Sciatic nerve (tissue), 2 donors: ENCODE measurements at places on chromosomes 3 and 15. TPM values are rescaled to one million over a fixed set of nuclear protein-coding genes. Genes with fewer than 3 reads are reported as not detected.

Gene CILP
- 37.9 TPM for total RNA-seq

DNA sequence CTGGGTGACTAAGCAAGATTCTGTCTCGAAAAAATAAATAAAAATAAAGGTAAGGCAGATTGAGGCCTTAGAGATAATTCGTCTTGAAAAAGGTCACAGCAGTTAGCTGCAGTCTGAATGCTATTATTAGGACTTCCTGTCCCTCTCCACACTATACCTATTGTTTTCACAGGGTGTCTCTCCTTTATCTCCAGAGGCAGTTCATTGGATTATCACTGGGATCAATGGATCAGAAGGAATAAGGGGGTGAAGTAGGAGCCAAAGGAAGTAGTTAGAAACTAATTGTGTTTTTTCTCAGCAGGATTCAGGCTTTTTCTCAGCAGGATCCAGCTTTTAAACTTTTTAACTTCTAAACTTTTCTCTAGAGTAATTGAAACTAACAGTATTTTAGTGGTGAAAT is 326.9 kb downstream of the IL5RA start:
- no peak for DNase-seq

GRCh38 chr3:162770551-162770950 is 1273.9 kb downstream of the OTOL1 start:
- DNase-seq, result no peak

GRCh38 chr3:143396790-143397189 is 277.2 kb downstream of the CHST2 start:
- DNase-seq, result no peak

GRCh38 chr3:62003835-62004234 is 369.5 kb downstream of the FEZF2 start:
- no peak for DNase-seq

DNA sequence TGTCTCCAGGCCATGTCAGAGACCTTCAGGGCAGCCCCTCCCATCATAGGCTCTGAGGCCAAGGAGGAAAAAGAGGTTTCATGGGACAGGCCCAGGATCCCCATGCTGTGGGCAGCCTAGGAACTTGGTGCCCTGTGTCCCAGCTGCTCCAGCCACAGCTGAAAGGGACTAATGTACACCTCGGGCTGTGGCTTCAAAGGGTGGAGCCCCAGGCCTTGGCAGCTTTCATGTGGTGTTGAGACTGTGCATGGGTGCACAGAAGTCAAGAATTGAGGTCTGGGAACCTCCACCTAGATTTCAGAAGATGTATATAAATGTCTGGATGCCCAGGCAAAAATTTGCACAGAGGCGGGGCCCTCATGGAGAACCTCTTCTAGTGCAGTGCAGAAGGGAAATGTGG is 6.6 kb upstream of the SSR3 start:
- DNase-seq, result no peak

DNA sequence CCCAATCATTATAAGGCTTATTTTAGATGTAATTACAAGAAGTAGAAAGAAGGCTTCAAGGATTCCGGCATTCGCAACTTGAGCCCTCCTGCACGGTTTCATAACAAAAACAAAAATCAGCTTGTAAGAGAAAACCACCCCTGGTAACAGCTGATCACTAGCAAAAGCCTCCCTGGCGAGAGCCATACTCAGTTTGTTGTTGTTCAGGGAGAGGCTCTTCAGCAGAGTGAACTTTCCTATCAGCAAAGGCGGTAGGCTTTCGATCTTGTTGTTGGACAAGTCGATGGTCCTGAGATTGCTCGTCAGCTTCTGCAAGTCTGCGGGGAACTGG is 710 bp downstream of the LRRC57 start:
- DNase-seq, result no peak

Gene GOLGA8S
- total RNA-seq, result 1.5 TPM

Gene CPNE9
- total RNA-seq, result not detected

DNA sequence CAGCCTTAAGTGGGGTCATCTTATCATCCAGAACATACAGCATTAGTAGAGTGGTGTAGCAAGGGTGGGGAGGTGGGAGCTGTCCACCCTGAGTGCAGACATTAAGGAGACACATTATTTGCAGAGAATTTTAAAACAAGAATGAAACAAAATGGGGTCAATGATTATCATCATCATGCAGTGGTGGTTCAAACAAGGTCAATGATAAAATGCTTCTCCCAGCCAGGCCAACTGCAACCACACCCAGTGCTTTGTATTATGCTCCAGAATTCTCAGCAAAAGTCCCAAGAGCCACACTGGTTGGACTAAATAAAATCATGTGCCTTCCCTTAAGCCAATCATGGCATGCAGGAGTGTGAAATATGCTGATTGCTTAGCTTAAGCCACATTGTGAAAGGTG is 96.7 kb upstream of the FHIT start:
- no peak for DNase-seq

- no peak for DNase-seq
Observed at GRCh38 chr3:52774901-52775864, 2.2 kb upstream of the ITIH1 start.

DNA sequence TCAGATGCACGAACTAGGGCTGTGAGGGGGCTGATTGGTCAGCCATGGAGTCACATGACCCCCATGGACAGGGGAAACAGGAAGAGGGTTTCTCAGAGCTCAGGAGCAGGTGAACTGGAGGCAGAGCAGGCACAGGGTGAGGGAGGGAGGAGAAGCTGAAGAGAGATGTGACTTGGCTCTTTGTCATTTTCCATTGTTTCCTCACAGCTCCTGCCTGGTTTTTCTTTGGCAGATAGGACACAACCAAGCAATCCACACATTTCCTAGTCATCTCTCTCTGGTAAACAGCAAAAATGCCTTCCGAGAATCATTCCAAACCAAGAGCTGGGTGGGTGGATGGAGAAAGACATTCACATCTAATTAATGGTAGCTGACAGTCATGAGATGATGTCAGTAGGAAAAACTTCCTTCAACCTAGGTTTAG is 43.4 kb upstream of the LMCD1 start:
- no peak for DNase-seq

Gene COX17
- 38.8 TPM for total RNA-seq

Gene MDFIC2
- total RNA-seq, result not detected

- DNase-seq, result no peak
Observed at GRCh38 chr3:50139718-50140423, 15.3 kb upstream of the SEMA3F start.

Gene FRMD4B
- 48.6 TPM for total RNA-seq

Gene PLXND1
- 319 TPM for total RNA-seq

DNA sequence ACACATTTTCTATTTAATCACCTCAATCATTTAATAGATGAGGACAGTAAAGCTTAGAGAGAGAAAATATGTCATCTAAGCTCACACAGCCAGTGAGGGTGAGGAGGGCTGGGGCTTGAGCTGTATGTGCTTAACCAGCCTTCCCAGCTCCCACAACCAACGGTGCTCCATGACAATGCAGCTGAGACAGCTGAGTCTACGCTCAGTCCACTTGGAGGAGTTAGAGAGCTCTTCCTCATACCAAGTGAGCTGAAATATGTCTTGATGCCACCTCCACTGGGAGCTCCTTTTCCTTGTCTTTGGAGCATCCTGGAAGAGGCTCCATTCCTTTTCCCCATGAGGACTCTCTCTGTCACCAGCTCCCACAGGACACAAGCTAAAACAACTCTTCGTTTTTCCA is 9.3 kb downstream of the HOMER2 start:
- DNase-seq, result no peak

- no peak for DNase-seq
Observed at GRCh38 chr3:172688588-172688987, 22.3 kb downstream of the NCEH1 start.

DNA sequence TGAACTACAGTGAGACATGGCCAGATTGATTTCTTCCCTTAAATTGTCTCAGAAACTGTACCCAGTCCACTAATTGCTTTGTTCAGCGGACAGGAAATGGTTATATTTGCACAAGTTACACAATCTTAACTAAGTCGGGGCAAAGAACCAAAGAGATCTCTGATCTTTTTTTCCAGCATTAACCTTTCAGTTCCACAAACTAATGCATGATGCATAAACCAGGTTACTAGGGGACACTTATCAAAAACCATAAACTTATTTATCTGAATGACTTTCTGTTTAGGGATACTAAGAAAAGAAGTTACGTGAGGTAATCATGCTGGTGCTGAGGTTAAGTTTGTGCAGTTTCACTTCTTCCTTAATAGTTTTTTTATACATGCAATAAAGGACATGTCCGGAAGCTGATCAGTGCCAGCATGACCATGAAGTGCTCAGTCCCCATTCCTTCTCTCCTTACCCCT is 22.4 kb downstream of the FNDC3B start:
- no peak for DNase-seq

DNA sequence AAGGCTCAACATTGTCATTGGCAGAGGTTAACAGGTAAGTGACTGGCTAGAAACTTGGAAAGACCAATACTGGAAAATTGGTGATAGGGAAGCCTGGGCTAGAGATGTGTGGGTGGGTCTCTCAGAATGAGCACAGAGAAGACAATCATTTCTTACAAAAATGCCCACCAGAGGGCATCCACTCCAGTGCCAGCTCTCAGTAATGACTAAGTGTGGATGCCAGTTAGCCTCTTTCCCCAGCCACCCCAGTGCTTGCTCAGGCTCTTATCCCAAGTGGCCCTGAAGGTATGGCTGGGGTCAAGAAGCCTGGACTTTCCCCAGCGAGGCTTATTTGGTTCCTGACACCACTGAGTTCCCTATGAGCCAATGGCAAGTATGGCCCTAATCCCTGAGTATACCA is 115.9 kb upstream of the ST8SIA2 start:
- no peak for DNase-seq

DNA sequence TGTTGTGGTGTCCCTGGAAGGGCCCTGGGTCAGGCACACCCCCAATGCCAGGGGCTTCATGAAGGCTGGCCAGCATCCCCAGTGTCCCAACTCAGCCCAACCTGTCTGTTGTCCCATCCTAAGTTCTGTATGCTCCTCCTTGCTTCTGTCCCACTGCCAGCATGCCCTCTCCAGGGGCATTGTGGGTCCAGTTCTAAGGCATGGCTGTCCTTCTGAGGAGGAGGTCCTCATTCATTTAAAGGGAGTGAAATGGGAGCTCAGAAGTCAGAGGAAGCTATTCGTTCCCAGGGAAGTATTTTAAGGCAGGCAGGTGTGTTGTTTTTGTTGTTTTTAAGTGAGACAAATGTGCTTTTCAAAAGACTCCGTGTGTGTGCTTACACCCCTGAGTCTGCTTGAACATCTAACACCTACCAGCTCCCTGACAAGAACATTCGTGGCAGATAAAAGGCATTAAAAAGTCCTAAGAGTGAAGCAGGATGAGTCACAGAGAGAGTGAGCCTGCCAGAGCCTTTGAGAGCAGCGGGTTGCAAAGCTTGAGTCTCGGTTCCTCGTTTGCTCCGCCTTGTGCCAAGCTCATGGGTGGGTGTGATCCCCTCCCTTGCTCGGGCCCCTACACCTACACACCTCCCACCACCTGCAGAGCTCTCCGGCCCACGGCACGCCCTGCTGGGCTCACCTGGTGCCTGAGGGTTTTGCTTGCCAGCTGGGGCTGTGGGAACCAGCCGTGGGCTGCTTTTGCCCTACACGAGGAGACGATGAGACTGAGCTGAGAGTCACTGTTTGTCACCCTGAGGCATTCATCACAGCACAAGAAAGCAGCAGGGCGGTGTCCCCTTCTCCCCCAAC is 183.4 kb upstream of the TOPAZ1 start:
- no peak for DNase-seq

- DNase-seq, result no peak
Observed at GRCh38 chr15:52308446-52309153, 13.0 kb upstream of the MYO5C start.

- DNase-seq, result no peak
Observed at GRCh38 chr3:88195951-88196434, 46.2 kb downstream of the C3orf38 start.

GRCh38 chr15:101489237-101489598 is 289 bp downstream of the PCSK6 start:
- no peak for DNase-seq

- no peak for DNase-seq
Observed at GRCh38 chr15:90774731-90775514, 57.8 kb downstream of the BLM start.

Gene POLQ
- total RNA-seq, result 0.09 TPM

GRCh38 chr3:38232701-38233100 is 32.9 kb upstream of the SLC22A13 start:
- no peak for DNase-seq

DNA sequence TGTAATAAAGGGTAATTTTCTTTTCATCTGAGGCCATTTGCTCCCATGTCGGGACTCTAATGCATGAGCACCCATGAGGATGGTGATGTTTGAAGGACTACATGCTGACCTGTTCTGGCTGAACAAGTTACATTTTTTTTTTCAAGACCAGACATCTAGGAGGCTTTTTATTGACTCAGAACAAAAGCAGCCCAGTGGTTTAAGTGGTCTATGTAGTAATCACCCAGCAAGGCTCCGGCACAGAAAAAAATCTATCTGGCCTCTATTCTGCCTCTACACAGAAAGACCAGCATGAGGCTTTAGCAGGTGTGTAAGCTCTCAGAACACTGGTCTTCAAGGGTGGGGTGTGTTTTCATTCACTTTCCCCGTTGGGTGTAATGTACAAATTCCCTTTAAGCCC is 95.1 kb upstream of the ZBED2 start:
- DNase-seq, result no peak

Gene CP
- 26.1 TPM for total RNA-seq

GRCh38 chr3:171095063-171095462 is 68.5 kb upstream of the SLC2A2 start:
- no peak for DNase-seq

- no peak for DNase-seq
Observed at GRCh38 chr3:159844801-159845261, 143.8 kb upstream of the IL12A start.

Gene KNG1
- total RNA-seq, result not detected

DNA sequence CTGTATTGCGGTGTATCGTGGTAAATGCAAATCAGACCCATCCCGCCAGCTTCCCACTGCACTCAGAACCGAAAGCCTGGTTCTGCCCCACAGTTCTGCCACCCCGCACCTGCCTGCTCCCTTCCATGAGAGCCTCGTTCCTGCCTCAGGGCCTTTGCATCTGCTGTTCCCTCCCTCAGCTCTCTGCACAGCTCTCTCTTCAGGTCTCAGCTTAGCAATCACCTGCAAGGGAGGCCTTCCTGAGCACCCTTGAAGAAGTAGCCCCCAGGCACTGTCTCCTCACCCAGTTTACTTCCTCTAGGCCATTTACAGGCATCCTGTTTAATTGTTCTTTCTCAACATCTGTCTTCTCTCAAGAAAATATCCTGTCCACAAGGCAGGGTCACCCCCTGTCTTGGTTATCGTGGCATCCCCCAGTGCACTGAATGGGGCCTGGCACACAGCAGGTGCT is 13.3 kb upstream of the IQSEC1 start:
- DNase-seq, result no peak

Gene RBM15B
- 21.5 TPM for total RNA-seq
